ENCODE measurements at places on chromosomes 7 and 10. TPM values are rescaled to one million over a fixed set of nuclear protein-coding genes. Genes with fewer than 3 reads are reported as not detected.

Gene MMD2
- not detected for total RNA-seq

Gene MSMB
- total RNA-seq, result not detected

Gene DHX32
- total RNA-seq, result 15.6 TPM

- H3K27me3 ChIP-seq, result no peaks in the 10 kb centered on the region
- DNase-seq, result no peak
- H3K27ac ChIP-seq, result no peak overlapping the region
Observed at GRCh38 chr7:96479015-96479645, 157.2 kb upstream of the SLC25A13 start.

GRCh38 chr7:43726466-43726865 lies 2.9 kb downstream of the COA1 start:
- no peak overlapping the region for H3K27ac ChIP-seq
- H3K4me3 ChIP-seq, result no peak overlapping the region
- H3K36me3 ChIP-seq, result no peaks in the 10 kb centered on the region
- DNase-seq, result no peak
- H3K27me3 ChIP-seq, result no peaks in the 10 kb centered on the region

DNA sequence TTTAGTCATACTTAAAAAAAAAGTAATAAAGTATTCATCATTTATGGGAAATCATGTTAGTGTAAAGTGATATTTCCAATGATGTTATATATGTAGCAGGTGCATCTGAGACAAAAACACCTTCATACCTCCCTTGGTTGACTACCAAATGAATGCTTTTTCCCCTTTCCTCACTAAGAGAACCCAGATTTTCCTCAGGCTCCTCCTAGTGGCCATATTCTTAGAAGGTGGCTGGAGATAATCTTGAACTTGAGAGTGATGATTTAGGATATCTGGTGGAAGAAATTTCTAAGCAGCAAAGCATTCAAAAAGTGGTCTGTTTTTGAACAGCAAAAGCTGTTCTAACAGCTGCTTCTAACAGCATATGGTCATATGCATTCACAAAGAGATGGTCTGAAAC lies 16.8 kb upstream of the DNAH11 start:
- no peaks in the 10 kb centered on the region for H3K36me3 ChIP-seq
- H3K4me3 ChIP-seq, result no peak overlapping the region
- H3K4me1 ChIP-seq, result no peaks in the 10 kb centered on the region
- H3K27ac ChIP-seq, result no peak overlapping the region

- no peaks in the 10 kb centered on the region for H3K4me1 ChIP-seq
- no peaks in the 10 kb centered on the region for H3K36me3 ChIP-seq
- H3K27ac ChIP-seq, result no peak overlapping the region
- H3K4me3 ChIP-seq, result no peak overlapping the region
Observed at GRCh38 chr10:44888886-44889285, 22.3 kb upstream of the TMEM72 start.

DNA sequence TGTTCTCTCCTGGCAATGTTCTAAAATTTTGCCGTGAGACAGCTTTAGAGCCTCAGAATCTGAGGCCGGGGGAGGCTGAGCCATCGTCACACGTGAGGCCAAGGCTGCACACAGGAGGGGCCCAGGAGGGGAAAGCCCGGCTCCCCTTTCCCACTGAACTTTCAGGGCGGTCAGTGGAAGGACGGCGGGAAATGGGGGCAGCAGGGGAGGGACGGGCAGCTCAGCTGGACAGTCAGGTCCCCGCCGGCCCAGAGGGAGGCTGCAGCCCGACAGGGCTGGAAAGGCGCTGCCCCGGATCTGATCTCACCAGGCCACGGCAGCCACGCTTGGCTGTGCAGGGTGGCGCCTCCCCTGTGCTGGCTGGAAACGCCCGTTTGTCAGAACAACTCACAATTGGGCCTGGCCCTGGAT lies 43.3 kb upstream of the ADGRA1 start:
- H3K4me3 ChIP-seq, result no peak overlapping the region
- H3K27ac ChIP-seq, result no peak overlapping the region
- H3K4me1 ChIP-seq, result no peaks in the 10 kb centered on the region
- no peak for DNase-seq
- no peaks in the 10 kb centered on the region for H3K36me3 ChIP-seq

Measured in H1 (cell line).